ENCODE measurements at places on chromosomes 13 and 19. TPM values are rescaled to one million over a fixed set of nuclear protein-coding genes. Genes with fewer than 3 reads are reported as not detected.

GRCh38 chr19:39341129-39341718 is 997 bp upstream of the SAMD4B start:
- H3K27me3 ChIP-seq: no peaks in the 10 kb centered on the region
- H3K4me3 ChIP-seq: peak overlapping the region; percentile 88
- peak overlapping the region; percentile 92 for H3K27ac ChIP-seq
- DNase-seq: peak; percentile 92
- peaks cover 46% of the 10 kb centered on the region for H3K4me1 ChIP-seq

DNA sequence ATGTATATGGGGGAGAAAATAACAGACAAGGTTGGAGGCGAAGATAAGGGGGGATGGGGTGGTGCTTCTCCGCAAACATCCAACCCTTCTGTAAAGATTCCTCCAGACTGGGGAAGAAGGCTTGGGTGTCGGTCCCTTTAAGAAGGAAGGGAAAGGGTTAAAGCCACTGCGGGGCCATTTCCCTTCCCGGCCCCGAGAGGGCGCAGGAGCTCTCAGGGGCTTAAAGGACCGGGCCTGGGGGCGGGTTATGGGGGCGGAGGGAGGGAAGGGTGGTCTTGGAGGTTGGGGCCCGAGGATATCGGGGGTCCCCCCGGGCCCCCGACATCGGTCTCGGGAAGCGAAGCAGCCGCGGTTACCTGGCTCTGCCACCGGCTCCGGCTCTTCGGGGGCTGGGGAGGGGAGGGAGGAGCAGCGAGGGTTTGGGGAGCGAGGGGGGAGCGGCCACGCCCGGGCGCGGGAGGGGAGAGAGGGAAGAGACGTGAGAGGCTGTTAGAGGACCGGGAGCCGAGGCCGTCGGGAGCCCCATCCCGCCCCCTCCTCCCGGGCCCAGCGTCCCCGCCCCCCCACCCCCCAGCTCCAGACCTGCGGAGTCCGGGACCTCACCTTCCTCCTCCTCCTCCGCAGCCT is 2.8 kb downstream of the TNNT1 start:
- no peak overlapping the region for H3K27ac ChIP-seq
- H3K4me3 ChIP-seq: peak overlapping the region; percentile 6
- no peaks in the 10 kb centered on the region for H3K36me3 ChIP-seq
- peaks cover 9% of the 10 kb centered on the region for H3K4me1 ChIP-seq

DNA sequence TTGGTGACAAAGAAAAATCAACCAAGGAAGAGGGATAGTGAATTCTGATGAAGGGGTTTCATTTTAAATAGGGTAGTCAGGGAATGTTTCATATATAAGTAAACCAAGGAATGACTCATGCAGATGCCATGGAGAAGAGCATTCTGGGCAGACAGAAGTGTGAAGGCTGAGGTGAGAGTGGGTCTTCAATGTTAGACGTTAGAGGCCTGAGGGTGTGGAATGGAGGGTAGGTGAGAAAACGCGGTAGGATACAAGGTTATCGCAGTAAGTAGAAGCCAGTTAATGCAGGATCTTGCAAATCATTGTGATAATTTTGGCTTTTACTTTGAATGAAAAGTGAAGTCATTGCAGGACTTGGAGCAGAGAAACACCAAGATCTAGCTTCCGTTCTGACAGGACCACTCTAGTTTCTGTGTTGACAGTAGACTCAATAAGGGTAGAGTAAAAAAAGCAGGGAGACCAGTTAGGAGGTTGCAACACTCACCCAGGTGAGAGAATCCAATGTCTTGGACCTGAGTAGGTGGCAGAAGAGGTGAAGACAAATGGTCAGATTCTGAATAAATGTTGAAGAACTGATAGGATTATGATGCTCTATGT is 225.2 kb upstream of the TMTC4 start:
- H3K4me1 ChIP-seq: no peaks in the 10 kb centered on the region
- no peaks in the 10 kb centered on the region for H3K36me3 ChIP-seq
- no peak for DNase-seq

DNA sequence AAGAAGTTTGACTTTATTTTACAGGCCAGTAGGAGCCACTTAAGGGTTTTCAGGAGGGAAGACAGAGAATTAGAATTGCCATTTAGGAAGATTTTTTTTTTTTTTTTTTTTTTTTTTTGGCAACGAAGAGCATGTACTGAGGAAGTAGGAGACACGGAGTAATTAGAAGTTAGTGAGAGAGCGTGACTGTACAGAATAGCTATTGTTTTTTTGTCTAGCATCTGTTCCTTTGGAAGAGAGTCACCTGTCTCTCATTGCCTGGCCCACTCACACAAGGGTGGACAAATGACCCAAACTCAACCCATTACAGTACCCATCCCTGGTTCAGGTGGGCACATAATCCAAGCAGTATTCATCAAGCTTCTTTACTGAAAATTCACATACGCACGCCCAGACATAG is 166.7 kb downstream of the LACC1 start:
- H3K36me3 ChIP-seq: no peaks in the 10 kb centered on the region
- H3K27ac ChIP-seq: no peak overlapping the region
- no peaks in the 10 kb centered on the region for H3K4me1 ChIP-seq
- no peak for DNase-seq
- no peak overlapping the region for H3K4me3 ChIP-seq

GRCh38 chr19:50889638-50890037 is 16.4 kb downstream of the KLK2 start:
- H3K36me3 ChIP-seq: no peaks in the 10 kb centered on the region
- no peak overlapping the region for H3K4me3 ChIP-seq
- no peaks in the 10 kb centered on the region for H3K27me3 ChIP-seq
- DNase-seq: no peak
- H3K4me1 ChIP-seq: no peaks in the 10 kb centered on the region

DNA sequence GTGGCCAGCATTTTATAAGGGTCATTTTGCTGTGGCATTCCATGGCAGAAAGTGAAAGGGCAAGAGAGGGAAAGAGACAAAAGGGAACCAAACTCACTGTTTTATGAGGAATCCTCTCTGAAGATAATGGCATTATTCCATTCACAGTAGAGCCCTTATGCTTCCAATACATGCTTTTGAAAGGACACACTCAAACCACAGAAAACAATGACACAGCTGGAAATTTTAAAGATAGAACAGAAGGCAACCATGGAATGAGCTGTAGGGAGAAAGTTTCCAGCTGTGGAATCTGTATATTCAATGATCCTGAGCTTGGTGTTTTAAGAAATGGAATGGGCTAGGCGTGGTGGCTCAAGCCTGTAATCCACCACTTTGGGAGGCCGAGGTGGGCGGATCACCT is 677.4 kb downstream of the SLITRK1 start:
- H3K27ac ChIP-seq: no peak overlapping the region
- H3K36me3 ChIP-seq: no peaks in the 10 kb centered on the region
- no peaks in the 10 kb centered on the region for H3K27me3 ChIP-seq
- DNase-seq: no peak
- H3K4me3 ChIP-seq: no peak overlapping the region

DNA sequence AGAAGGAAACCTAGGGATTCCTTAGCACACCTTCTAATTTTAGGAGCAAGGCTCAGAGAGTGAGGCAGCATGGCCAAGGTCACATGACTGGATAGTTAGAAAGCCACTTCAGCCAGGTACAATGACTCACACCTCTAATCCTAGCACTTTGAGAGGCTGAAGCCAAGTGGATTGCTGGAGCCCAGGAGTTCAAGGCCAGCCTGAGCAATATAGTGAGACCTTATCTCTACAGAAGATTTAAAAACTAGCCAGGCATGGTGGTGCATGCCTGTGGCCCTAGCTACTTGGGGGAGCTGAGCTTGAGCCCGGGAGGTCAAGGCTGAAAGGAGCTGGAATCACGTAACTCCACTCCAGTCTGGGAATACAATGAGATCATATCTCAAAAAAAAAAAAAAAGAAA is 69.2 kb downstream of the TEX26 start:
- DNase-seq: no peak
- H3K27ac ChIP-seq: no peak overlapping the region
- H3K4me3 ChIP-seq: no peak overlapping the region
- H3K4me1 ChIP-seq: peaks cover 17% of the 10 kb centered on the region
- H3K36me3 ChIP-seq: no peaks in the 10 kb centered on the region

GRCh38 chr13:44816701-44817100 is 172.6 kb downstream of the NUFIP1 start:
- no peaks in the 10 kb centered on the region for H3K4me1 ChIP-seq
- no peak for DNase-seq
- no peak overlapping the region for H3K27ac ChIP-seq
- no peaks in the 10 kb centered on the region for H3K27me3 ChIP-seq

- H3K27ac ChIP-seq: no peak overlapping the region
- DNase-seq: no peak
- no peak overlapping the region for H3K4me3 ChIP-seq
- H3K27me3 ChIP-seq: no peaks in the 10 kb centered on the region
Measured at GRCh38 chr19:42436006-42436405, 6.7 kb downstream of the CXCL17 start.

DNA sequence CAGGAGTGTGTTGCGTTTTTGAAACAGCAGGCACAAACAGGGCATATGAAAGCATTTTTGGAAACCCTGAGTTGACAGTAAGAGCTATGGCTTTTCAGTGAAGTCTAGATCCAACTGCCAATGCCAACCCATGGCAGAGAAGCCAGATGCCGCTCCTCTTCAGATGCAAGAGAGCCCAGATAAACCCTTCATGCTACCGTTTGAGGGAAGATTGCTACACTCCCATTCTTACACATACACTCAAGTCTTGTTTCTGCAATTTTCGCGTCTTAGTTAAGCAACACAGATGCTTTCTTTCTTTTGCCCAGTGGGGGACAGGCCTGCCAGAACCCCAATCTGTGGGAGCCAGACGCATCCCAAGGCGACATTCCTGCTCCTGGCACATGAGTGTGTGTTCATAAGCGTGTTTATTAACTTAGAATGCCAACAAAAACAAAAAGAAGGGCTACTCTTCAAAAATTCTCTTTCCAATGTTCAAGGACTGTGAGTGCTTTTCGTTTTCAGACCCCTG is 10.4 kb downstream of the BORCS8 start:
- no peak overlapping the region for H3K4me3 ChIP-seq
- H3K4me1 ChIP-seq: no peaks in the 10 kb centered on the region
- H3K27ac ChIP-seq: no peak overlapping the region
- no peaks in the 10 kb centered on the region for H3K27me3 ChIP-seq
- DNase-seq: no peak
- H3K36me3 ChIP-seq: peaks cover 34% of the 10 kb centered on the region

- H3K4me3 ChIP-seq: no peak overlapping the region
- no peak for DNase-seq
- H3K27me3 ChIP-seq: no peaks in the 10 kb centered on the region
- no peaks in the 10 kb centered on the region for H3K36me3 ChIP-seq
Measured at GRCh38 chr13:98500963-98501421, 75.9 kb downstream of the STK24 start.

- DNase-seq: no peak
- H3K36me3 ChIP-seq: peaks cover 62% of the 10 kb centered on the region
- peaks cover 13% of the 10 kb centered on the region for H3K4me1 ChIP-seq
- H3K4me3 ChIP-seq: no peak overlapping the region
Measured at GRCh38 chr19:14442891-14443631, 10.0 kb downstream of the PKN1 start.

- no peak overlapping the region for H3K27ac ChIP-seq
- H3K4me3 ChIP-seq: no peak overlapping the region
- no peak for DNase-seq
- no peaks in the 10 kb centered on the region for H3K27me3 ChIP-seq
Measured at GRCh38 chr19:30604657-30605056, 232.5 kb downstream of the ZNF536 start.

GRCh38 chr13:42055500-42056085 is 7.1 kb downstream of the DGKH start:
- no peak overlapping the region for H3K4me3 ChIP-seq
- H3K27me3 ChIP-seq: no peaks in the 10 kb centered on the region
- no peak overlapping the region for H3K27ac ChIP-seq
- H3K36me3 ChIP-seq: no peaks in the 10 kb centered on the region

DNA sequence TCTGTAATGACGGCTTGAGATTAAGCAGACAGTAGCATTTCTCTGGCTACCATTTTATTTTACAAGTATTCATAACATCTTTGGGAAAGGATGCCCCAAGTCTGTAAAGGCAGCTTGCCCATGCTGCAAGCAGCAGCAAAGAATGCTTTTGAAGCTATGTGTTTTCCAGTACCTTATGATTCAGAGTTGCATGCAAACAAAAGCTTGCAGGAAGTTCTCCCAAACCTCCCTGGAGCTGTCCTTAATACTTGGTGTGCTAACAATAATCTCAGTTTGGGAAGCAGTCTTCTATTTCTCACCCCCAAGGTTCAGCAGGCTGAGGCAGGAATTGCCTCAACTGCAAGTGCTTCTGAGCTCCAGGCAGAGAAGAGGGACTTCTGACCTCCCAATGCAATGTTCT is 60.8 kb downstream of the CCNA1 start:
- no peak overlapping the region for H3K27ac ChIP-seq
- H3K4me3 ChIP-seq: no peak overlapping the region
- no peaks in the 10 kb centered on the region for H3K4me1 ChIP-seq

- no peaks in the 10 kb centered on the region for H3K36me3 ChIP-seq
- no peak for DNase-seq
- H3K27ac ChIP-seq: no peak overlapping the region
Measured at GRCh38 chr13:80858131-80858530, 517.2 kb upstream of the SPRY2 start.

DNA sequence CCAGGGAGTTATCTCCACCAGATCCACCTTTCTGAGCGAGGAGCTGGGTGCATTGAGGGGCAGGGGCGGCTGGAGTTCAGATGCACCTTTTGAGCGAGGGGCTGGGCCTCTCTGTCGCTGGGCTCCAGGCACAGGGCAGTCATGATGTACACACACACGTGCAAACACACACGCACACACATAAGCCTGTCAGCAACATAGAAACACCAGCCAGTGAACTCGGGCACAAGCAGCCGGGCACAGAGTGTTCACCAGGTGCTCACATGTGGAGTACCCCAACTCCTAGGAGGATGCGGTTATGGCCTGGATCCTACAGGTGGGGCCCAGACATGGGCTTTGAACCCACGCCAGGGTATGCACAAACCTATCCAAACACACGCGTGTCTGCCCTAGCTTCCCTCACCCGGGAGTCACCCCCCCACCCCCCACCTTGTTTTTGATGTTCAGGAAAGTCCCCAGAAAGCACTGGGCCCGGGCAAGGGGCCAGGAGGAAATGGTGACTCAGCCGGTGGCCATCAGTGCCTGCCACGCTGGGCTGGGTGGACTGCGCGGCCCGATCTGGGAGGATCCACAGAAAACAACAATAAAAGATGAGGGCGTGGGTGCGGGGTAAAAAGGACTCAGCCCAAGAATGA is 13.3 kb downstream of the ARRDC2 start:
- no peaks in the 10 kb centered on the region for H3K27me3 ChIP-seq
- no peak for DNase-seq
- H3K4me1 ChIP-seq: peaks cover 59% of the 10 kb centered on the region
- H3K27ac ChIP-seq: peak overlapping the region; percentile 87

GRCh38 chr13:75299246-75299645 is 182.7 kb downstream of the TBC1D4 start:
- peaks cover 2% of the 10 kb centered on the region for H3K36me3 ChIP-seq
- H3K27me3 ChIP-seq: no peaks in the 10 kb centered on the region
- H3K27ac ChIP-seq: no peak overlapping the region
- no peaks in the 10 kb centered on the region for H3K4me1 ChIP-seq

GRCh38 chr19:798415-799075 is 1.3 kb downstream of the PTBP1 start:
- no peaks in the 10 kb centered on the region for H3K36me3 ChIP-seq
- peak overlapping the region; percentile 94 for H3K4me3 ChIP-seq
- H3K27ac ChIP-seq: peak overlapping the region; percentile 97
- DNase-seq: no peak
- peaks cover 65% of the 10 kb centered on the region for H3K4me1 ChIP-seq

Gene CERS1
- total RNA-seq: 0.49 TPM

Gene ZNF880
- 15.2 TPM for total RNA-seq

Gene AKT1S1
- 16.9 TPM for total RNA-seq

Gene SHISA7
- 0.25 TPM for total RNA-seq

Gene VSIG10L
- 20.1 TPM for total RNA-seq

Gene APOC4
- not detected for total RNA-seq

Gene KRTDAP
- total RNA-seq: 687 TPM

All from vagina (tissue), 2 donors.